ENCODE measurements at places on chromosomes 1 and 21.

DNA sequence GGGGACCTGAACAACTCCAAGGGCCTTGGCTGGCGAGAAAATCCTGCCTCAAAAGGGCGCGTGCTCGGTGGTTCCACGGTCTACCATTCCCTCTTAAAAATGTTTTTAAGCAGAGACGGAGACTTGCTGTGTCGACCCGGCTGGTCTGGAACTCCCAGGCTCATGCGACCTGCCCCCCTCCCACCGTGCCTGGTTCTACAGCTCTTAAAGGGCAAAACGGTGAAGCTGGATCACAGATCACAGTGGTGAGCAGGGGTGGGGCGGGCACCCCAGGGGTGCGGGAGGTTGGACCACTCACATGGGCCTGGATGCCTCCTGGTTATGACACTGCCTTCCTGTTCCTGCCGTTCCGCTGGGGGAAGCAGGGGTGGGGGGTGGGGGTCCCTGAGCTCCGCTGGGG lies 4.2 kb upstream of the C1orf159 start:
- no peak for DNase-seq

- no peak for DNase-seq
Measured at GRCh38 chr1:223837206-223837605, 8.5 kb downstream of the TP53BP2 start.

GRCh38 chr21:18460979-18461378 lies 57.4 kb upstream of the TMPRSS15 start:
- no peak for DNase-seq

GRCh38 chr1:212612041-212612961 lies 3.7 kb downstream of the ATF3 start:
- DNase-seq, result no peak

- DNase-seq, result no peak
Measured at GRCh38 chr1:93876244-93876643, 2.8 kb downstream of the DNTTIP2 start.

DNA sequence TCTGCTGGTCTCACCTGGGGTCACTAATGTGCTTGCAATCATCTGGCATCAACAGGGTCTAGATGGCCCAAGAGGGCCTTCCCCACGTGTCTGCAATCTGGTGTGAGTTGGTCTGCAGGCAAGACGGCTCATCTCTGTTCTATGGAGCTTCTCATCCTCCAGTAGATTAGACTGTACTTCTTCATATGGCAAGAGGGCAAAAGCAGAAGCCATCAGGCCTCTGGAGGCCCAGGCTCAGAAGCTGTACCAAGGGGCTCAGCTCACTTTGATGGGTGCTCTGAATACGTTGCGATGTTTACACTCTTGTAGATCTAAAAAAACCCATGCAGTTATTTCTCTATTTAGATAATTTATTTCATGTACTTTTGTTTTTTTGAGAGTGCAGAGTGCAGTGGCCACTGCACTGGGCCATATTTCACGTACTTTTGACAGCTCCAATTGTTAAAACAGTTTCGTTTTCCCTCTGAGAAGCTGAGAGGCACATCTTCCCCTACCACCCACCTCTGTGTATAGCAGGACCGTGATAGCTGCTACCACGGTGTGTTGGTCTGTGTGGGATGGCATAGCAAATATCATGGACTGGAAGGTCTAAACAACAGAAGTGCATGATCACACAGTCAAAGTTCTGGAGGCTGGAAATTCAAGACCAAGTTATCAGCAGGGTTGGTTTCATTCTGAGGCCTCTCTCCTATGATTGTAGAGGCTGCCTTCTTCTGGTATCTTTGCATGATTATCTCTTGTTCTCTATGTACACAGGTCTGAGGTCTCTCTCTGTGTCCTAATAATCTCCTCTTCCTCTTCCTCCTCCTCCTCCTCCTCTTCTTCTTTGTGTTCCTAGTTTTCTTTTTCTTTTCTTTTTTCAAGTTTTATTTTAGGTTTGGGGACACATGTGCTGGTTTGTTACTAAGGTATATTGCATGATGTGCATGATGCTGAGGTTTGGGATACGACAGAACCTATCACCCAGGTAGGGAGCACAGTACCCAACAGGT lies 17.0 kb downstream of the CITED4 start:
- DNase-seq, result no peak

Measured in effector memory CD4-positive, alpha-beta T cell (primary cell).